ENCODE measurements at places on chromosomes 11 and 22. TPM values are rescaled to one million over a fixed set of nuclear protein-coding genes. Genes with fewer than 3 reads are reported as not detected.

TPBGL gene
- total RNA-seq, result not detected

FGF3 gene
- not detected for total RNA-seq

LMNTD2 gene
- total RNA-seq, result 0.22 TPM

LAYN gene
- total RNA-seq, result 118 TPM

- no peaks in the 10 kb centered on the region for H3K4me1 ChIP-seq
- no peak for DNase-seq
- no peaks in the 10 kb centered on the region for H3K27me3 ChIP-seq
- H3K4me3 ChIP-seq, result no peak overlapping the region
- H3K36me3 ChIP-seq, result peaks cover 15% of the 10 kb centered on the region
Observed at GRCh38 chr11:44125598-44125997, 30.1 kb downstream of the EXT2 start.

DNA sequence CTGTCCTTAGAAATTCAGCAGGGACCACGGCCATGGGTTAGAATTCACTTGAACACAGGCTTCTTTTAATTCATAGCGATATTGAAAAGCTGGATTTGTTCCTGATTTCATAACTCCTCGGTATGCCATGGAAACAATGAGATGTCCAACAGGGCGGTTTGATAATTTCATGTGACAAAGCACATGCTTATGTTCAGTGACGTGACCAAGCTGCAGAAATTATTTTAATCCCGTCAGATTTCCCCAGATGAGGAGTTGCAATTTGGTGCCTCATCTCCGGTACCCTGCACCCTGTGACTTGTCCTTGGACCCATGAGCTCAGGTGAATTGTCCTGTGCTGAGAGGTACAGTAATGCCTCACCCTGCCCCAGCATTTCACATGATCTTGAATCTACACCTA, 81.7 kb downstream of the C11orf91 start:
- no peak overlapping the region for H3K27ac ChIP-seq

- H3K4me3 ChIP-seq, result no peak overlapping the region
- peaks cover 15% of the 10 kb centered on the region for H3K4me1 ChIP-seq
- H3K36me3 ChIP-seq, result no peaks in the 10 kb centered on the region
- DNase-seq, result peak; percentile 99
- H3K27me3 ChIP-seq, result no peaks in the 10 kb centered on the region
Observed at GRCh38 chr22:31055635-31056159, 25.4 kb upstream of the SMTN start.

DNA sequence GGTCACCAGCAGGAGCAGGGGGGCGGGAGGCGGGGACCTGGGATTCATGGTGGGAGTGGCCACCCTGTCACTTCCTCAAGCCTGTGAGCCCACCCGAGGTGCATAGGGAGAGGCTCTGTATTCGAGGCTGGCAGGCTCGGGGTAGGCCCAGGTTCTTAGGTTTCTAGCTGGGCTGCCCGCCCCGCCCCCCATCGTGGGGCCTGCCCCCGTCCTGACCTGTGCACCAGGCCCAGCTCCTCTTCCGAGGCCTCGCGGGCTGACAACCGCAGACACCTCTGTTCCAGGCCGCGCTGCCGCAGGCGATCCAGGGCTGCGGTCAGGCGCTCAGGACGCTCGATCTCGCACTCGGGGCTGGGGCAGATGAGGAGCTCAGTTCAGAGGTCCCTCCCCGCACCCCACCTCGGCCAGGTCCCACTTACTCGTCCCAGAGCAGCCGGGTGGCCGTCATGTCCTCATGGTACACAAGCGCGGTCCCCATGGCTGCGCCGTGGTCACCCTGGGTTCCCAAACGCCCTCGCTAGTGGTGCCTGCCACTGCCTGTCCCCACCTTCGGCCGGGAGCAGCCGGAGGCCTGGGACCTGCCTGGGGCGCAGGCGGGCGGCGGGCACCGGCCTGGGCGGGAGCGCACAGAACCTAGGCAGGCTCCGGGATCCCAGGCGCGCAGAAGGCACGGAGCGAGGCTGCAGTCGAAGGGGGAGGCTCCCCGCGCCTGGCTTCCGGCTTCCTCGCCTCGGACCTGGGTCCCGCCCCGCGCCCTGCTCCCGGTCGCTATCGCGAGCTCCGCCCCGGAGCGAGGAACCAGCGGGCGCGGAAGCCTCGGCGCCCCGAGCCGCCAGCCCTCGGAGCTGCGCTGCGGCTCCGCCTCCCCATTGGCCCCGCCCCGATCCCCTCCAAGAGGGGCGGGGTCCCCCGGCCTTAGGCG, at the start of gene HDAC10:
Gene HDAC10, minus strand, starts transcription at position 711 of the 922 bp plus-strand sequence. Its CDS starts 233 bp downstream, at position 478.
- H3K4me1 ChIP-seq, result peaks cover 7% of the 10 kb centered on the region
- peak within 1 kb of the TSS; percentile 37 for H3K27ac ChIP-seq
- no peaks in the 10 kb centered on the region for H3K36me3 ChIP-seq

GRCh38 chr22:45112136-45112879, 51.4 kb upstream of the NUP50 start:
- peak; percentile 94 for DNase-seq
- peak overlapping the region; percentile 56 for H3K27ac ChIP-seq
- H3K4me1 ChIP-seq, result peaks cover 5% of the 10 kb centered on the region

- H3K27ac ChIP-seq, result no peak overlapping the region
- no peak overlapping the region for H3K4me3 ChIP-seq
- peak; percentile 25 for DNase-seq
- H3K27me3 ChIP-seq, result no peaks in the 10 kb centered on the region
- H3K36me3 ChIP-seq, result no peaks in the 10 kb centered on the region
Observed at GRCh38 chr11:94117871-94118270, 10.8 kb upstream of the PANX1 start.

DNA sequence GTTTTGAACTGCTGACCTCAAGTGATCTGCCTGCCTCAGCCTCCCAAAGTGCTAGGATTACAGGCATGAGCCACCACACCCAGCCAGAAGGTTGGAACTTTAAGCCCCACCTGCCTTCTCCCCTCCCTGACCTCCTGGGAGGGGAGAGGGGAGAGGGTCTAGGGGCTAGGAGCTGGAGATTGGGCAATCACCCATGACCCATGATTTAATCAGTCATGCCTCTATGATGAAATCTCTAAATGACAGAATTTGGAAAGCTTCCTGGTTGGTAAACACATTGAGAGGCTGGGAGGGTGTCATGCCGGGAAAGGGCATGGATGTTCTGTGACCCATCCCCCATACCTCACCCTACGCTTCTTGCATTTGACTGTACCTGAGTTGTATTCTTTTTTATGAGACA, 17.1 kb upstream of the TFIP11 start:
- H3K4me1 ChIP-seq, result no peaks in the 10 kb centered on the region
- no peak overlapping the region for H3K4me3 ChIP-seq
- no peaks in the 10 kb centered on the region for H3K27me3 ChIP-seq

DNA sequence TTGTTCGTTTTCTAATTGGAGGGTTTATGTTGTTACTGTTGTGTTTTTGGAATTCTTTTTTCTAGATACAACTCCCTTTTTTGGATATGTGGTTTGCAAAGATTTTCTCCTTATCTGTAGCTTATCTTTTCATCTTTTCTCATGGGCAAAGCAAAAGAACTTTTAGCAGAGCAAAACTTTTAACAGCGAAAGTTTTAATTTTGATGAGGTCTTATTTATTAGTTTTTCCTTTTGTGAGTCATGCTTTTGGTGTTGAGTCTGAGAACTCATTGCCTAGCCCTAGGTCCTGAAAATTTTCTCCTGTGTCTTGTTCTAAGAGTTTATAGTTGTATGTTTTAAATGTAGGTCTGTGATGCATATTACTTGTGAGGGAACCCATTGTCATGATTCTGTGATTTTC, 99.4 kb downstream of the TEAD1 start:
- DNase-seq, result no peak
- no peaks in the 10 kb centered on the region for H3K36me3 ChIP-seq
- H3K27ac ChIP-seq, result peak overlapping the region; percentile 71
- no peaks in the 10 kb centered on the region for H3K27me3 ChIP-seq
- no peak overlapping the region for H3K4me3 ChIP-seq

- H3K27ac ChIP-seq, result no peak overlapping the region
- no peak overlapping the region for H3K4me3 ChIP-seq
- no peaks in the 10 kb centered on the region for H3K36me3 ChIP-seq
- H3K4me1 ChIP-seq, result peaks cover 20% of the 10 kb centered on the region
- DNase-seq, result no peak
- H3K27me3 ChIP-seq, result no peaks in the 10 kb centered on the region
Observed at GRCh38 chr11:11427542-11427941, 74.5 kb upstream of the CSNK2A3 start.

DNA sequence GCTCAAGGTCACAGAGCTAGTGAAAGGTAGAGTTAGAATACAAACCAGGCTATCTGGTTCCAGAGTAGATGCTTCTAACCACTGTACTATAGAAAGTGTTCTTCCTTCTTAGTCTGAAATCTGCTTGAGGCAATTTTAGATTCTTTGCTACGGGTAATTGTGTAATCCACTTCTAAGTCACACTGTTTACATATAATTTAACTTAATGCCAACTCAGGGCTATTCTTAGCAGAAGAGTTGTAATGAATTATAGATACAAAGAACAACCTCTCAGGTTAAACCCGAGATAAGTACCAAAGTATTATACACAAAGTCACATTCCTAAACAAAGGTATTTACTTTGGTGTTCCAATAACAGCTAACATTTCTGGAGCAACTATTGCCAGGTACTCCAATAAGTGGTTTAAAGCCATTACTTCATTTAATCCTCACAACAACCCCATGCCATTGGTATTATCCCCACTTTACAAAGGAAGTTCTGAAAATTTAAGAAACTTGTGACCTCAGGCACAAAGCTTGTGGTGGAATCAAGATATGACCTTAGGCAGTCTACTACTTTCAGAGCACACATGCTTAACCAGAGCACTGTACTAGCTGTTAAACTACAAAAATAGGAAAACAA, 31.1 kb upstream of the DDI1 start:
- no peak overlapping the region for H3K4me3 ChIP-seq
- no peak overlapping the region for H3K27ac ChIP-seq
- peak; percentile 43 for DNase-seq
- H3K4me1 ChIP-seq, result peaks cover 22% of the 10 kb centered on the region
- H3K36me3 ChIP-seq, result no peaks in the 10 kb centered on the region
- H3K27me3 ChIP-seq, result no peaks in the 10 kb centered on the region

- H3K36me3 ChIP-seq, result no peaks in the 10 kb centered on the region
- H3K4me3 ChIP-seq, result no peak overlapping the region
- no peak for DNase-seq
- H3K4me1 ChIP-seq, result no peaks in the 10 kb centered on the region
- H3K27ac ChIP-seq, result no peak overlapping the region
Observed at GRCh38 chr11:11107076-11107723, 245.8 kb downstream of the CSNK2A3 start.

DNA sequence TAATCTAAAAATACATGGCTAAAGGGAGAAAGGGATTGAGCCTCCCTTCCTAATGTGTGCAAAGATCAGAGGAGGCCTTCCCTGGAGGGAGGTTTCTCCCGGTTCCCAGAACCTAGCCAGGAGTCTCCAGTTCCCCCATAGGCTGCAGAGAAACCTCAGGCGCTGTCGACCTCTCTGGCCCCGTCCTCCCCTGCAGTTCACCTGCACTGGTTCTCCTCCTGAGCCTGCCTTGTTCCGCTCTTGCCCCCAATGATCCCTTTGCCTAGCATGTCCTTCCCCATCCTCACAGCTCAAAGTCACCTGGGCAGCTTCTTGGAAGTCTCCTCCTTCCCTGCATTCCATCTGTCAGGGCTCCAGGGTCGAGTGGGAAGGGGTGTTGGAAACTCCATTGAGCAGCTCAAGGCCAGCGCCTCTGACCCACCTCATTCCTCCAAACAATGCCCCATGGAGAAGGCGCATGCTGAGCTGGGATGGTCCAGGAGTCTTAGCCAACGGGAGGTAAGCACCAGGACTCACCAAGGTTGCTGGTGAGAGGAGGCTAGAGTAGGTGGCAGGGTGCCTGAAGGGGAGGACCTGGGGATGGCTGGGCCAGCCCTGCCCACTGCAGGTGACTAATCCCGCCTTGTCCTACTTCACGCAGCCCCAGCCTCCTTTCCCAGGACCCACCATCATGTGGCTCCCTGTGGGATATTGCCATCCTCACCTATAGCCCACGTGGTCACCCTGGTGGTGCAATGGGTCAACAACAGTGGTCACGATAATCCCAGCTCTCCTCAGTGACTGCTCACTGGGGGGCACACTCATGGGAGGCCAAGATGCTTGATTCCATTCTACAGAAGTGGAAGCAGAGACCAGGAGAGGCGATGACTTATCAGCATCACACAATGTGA, 15.4 kb downstream of the RSPH14 start:
- no peak overlapping the region for H3K27ac ChIP-seq
- no peaks in the 10 kb centered on the region for H3K36me3 ChIP-seq
- no peak overlapping the region for H3K4me3 ChIP-seq
- no peak for DNase-seq
- H3K4me1 ChIP-seq, result no peaks in the 10 kb centered on the region

- no peak overlapping the region for H3K27ac ChIP-seq
- H3K27me3 ChIP-seq, result peaks cover 7% of the 10 kb centered on the region
- no peaks in the 10 kb centered on the region for H3K36me3 ChIP-seq
- peak; percentile 62 for DNase-seq
Observed at GRCh38 chr11:133163463-133164419, 368.6 kb downstream of the OPCML start.

DNA sequence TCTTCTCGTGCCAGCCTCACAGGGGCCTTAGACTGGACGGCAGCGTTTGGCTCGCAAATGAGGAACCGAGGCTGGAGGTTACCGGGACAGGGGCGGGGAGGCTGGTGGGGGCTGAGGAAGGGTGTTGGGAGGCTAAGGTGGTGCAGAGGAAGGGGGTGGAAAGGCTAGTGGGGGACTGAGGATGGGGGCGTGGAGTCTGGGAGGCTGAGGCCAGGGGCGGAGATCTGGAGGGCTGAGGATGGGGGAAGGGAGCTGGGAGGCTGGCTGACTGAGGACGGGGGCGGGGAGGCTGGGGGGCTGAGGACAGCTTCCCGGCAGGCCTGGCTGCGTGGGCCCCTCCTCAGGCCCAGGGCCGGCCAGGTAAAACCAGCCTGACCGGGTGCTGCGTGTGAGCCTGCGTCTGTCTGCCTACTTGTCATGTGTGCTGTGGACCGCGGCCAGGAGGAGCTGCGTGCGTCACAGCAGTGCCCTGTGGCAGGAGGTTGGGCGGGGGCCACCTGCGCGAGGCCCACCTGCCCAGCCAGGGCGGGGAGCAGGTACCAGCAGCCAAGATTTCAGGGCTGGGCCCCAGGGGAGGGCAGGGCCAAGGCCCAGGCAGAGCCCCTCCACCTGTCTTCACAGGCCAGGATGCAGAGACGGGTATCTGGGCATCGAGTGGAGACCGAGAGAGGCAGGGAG, 9.4 kb upstream of the PIM3 start:
- H3K27me3 ChIP-seq, result no peaks in the 10 kb centered on the region
- H3K36me3 ChIP-seq, result no peaks in the 10 kb centered on the region
- H3K4me1 ChIP-seq, result peaks cover 11% of the 10 kb centered on the region
- no peak for DNase-seq

DNA sequence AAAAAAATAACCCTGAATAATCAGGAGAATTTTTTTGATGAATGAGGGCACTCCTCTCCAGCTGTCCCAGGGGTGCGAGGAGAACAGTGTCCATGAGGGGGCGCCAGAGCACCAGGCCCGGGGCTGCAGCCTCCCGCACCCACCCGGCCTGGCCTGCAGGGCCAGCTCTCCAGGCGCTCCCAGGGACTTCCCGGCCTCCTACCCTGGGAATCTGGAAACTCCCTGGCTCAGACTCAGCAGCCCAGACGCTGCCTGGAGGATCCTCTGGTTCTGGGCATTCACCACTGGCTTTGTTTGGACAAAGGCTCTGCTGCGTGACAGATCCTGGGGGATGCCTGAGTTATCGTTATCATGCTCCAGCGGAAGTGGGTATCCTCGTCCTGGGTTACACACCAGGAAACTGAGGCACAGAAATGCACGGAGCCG, 31.0 kb downstream of the MCM5 start:
- peaks cover 21% of the 10 kb centered on the region for H3K4me1 ChIP-seq
- no peak overlapping the region for H3K4me3 ChIP-seq
- peak overlapping the region; percentile 41 for H3K27ac ChIP-seq
- peak; percentile 96 for DNase-seq
- H3K27me3 ChIP-seq, result no peaks in the 10 kb centered on the region

Measured in GM23248 (cell line).